SK-N-DZ (cell line): ENCODE measurements at places on chromosomes 16 and 17.

GRCh38 chr17:10622617-10623485 is 34.3 kb downstream of the MYH3 start:
- no peak for DNase-seq

DNA sequence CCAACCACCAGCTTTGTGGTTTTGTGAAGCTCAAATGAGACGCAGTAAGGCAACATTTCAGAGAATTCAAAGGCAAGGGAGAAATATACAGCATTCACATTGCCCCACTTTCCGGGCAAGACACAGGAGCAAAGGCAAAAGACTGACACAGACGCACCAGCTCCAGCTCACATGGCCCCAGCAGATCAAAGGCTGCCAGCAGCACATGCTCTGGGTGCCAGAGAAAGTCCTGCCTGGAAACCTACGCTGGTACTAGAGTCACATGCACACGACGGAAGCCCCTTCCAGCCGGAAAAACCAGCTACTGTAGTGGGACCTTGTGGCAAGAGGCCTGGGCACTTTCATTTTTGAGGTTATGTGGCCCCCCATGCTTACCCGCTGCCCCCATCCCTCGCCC is 50.1 kb downstream of the GTF3C1 start:
- DNase-seq: no peak

DNA sequence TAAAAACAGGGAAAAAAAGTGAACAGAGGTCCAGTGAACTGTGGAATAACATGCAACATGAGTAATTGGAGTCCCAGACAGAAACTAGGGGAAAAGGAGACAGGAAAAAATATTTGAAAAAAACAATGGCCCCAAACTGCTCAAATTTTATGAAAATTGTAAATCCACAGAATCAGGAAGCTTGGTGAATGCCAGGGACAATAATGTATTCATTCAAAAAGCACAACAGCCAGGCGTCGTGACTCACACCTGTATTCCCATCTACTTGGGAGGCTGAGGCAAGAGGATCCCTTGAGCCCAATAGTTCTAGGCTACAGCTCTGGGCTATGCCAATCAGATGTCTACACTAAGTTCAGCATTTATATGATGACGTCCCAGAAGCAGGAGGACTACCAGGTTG is 23.7 kb downstream of the NCOR1 start:
- no peak for DNase-seq

DNA sequence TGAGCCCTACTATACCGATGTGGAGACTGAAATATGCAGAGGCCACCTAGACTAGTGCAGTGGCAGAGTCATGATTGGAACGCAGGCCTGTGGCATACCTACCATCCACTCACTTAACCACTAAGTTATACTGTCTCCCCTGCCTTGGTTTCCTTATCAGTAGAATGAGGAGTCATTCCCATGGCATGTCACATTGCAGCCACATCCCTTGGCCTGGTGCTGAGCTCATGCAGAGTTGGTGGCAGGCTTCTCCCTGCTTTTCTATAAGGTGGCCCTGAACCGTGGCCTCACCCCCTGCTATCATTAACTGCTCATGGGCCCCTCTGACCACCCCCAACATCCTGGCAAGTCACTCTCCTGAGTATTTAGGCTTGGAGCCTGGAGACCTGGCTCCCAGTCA is 212.5 kb downstream of the KATNIP start:
- DNase-seq: no peak

- no peak for DNase-seq
Measured at GRCh38 chr17:36931697-36932382, 5.4 kb upstream of the LHX1 start.

- peak; percentile 32 for DNase-seq
Measured at GRCh38 chr16:70715055-70715858, 29.4 kb upstream of the MTSS2 start.

DNA sequence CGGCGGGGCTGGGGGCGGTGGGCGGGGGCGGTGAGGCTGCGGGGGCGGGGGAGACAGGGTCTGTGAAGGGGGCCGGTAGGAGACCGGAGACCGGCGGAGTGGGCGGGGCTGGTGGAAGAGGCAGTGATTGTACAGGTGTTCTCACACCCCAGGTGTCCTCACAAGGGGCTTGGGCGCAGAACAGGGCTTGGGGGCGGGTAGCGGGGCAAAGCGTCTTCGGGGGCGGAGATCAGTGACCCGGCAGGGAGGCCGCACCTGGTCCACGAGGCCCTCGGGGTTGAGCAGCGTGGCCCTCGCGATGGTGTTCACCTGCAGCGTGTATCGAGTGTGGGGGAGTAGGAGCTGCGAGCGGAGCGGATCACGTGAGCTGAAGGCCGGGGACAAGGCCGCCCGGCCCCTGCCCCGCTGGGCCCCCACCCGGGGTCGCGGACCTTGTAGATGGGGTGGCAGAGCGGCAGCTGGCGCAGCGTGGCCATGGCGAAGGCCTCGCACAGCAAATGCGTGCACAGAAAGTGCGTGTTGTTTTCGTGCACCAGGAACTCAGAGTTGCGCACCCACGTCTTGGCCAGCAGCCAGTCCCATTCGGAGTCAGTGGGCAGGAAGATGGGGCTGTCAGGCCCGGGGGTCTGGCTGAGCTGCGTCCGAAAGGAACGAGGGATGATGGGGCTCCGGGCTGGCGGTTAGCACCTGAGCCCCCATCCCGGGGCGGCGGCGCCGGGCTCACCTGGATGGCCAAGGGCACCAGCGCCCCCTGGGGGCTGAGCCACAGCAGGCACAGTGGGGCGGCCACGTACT is 8.5 kb downstream of the ALOXE3 start:
- peak; percentile 49 for DNase-seq

- DNase-seq: no peak
Measured at GRCh38 chr16:30005341-30006094, 5.3 kb downstream of the DOC2A start.

- DNase-seq: no peak
Measured at GRCh38 chr16:54280751-54281150, 5.8 kb downstream of the IRX3 start.

- no peak for DNase-seq
Measured at GRCh38 chr16:72590151-72590937, 418.4 kb upstream of the PMFBP1 start.

DNA sequence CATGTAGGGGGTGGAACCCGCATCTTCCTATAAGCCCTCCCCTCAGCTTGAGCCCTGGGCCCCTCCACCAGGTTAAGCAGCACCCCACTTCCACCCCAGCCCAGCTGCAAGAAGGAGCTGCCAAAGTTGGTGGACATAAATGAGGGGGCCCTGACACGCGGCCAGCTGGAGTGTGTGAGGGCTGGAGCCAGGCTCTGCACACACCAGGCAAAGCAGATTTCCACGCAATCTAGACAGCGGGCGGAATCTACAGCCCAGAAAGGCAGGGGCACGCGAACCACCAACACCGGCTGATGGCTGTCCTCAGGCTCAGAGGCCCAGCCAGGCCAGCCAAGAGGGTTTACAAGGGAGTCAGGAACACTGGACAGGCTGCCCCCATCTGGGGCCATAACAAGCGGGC is 171.2 kb downstream of the ZNF423 start:
- no peak for DNase-seq

DNA sequence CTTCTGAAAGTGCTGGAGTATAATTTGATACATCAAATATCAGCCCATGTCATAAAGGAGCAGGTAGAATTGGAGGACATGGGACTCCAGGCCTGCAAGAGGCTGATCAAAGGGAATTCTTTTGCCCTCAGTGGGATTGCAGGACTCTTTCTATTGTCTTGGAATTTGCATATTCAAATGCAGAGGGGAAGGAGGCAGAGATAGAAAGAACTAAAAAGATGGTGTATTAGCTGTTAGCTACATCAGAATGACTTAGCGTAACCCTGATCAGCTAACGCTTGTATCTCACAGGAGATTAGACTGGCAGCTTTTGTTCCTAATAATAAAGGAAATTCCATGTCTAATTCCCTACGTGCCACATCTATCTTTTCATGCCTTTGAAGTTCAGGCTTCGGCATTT is 1014.7 kb upstream of the RBFOX1 start:
- no peak for DNase-seq

DNA sequence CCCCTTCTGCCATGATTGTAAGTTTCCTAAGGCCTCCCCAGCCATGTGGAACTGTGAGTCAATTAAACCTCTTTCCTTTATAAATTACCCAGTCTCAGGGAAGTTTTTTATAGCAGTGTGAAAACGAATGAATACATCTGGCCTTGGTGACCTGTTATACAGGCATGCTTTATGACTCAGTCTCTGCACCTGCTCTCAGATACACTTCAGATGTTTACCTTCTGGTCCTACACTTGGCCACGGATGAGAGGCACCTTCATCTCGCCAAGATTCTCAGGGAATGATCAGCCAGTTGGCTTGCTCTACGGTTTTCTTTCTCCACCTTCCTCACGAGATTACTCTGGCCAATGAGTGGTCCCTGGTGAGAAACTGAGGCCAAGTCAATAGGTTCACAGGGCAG is 304.7 kb downstream of the CA10 start:
- no peak for DNase-seq

GRCh38 chr16:12185563-12185962 is 209.0 kb downstream of the SNX29 start:
- DNase-seq: no peak

DNA sequence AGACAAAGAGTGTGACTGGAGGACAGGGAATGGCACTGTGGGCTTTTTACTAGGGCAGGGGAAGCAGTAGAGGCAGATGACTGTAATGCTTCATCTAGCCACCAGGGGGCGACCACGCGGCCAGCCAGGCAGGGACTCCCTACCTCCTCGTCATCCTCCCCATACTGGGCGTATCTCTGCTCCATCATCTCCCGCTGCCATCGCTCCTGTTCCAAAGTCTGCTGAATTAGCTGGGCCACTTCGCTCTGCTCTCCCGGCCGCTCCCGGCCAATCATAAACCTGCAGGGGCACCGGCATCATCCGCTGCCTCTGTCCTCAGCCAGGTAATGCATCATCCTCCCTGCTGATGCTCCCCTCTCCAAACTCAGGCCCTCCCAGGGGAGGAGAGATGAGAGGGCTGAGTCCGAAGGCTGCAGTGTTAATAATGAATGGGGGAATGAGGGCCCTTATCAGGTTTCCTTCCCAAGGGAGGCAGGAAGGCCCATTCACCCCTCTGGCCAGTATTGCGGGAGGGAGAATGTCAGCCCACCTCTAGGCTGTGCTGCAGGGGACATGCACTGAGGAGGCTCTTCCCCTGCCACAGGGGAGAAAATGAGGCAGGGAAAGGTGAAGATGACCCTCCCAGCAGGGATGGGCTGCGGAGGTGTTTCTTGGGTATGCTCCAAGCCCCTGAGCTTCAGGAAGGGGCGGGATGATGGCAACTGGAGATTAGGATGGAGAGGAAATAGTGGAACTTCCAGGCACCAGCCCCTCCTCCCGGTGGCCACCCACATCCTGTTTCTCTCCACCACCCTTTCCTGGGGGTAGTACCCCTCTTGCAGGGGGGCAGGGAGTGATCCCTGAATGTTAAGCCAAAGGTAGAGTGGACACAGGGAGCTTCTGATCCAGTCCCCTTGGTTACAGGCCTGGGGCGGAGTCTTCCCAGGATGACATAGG is 10.3 kb upstream of the SAMD14 start:
- DNase-seq: peak; percentile 89

DNA sequence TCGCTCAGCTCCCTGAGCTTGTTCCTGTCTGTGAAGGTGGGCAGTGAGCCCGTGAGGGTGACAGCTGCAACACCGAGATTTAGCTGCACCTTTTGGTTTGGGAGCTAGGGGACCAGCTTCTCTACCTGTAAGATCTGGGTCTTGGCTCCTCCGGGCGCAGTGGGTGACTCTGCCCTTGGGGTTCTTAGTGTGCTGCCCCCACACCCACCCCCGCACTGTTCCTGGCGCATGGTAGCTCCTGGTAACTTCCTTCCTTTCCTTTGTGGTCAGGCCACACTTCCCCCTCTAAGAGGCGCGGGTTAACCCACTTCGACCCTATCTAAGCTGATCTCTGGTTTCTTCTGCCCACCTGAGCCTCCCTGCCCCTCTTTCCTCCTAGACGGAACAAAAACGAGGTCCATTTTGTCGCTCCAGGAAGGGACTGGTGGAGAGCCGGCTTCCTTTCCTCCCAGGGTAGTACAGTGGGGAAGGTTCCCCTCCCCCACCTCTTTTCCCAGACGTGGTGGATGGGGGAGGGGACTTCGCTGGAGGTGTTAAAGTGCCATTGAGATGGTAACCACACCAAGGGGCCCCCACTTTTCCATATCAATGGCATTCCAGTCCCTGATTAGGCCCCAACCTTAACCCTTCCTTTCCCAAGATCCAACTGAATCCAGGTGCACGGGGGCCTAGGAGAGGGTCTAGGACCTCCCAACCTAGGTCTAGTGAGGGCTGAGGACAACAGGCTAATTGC is 4.6 kb upstream of the CLDN9 start:
- DNase-seq: no peak

DNA sequence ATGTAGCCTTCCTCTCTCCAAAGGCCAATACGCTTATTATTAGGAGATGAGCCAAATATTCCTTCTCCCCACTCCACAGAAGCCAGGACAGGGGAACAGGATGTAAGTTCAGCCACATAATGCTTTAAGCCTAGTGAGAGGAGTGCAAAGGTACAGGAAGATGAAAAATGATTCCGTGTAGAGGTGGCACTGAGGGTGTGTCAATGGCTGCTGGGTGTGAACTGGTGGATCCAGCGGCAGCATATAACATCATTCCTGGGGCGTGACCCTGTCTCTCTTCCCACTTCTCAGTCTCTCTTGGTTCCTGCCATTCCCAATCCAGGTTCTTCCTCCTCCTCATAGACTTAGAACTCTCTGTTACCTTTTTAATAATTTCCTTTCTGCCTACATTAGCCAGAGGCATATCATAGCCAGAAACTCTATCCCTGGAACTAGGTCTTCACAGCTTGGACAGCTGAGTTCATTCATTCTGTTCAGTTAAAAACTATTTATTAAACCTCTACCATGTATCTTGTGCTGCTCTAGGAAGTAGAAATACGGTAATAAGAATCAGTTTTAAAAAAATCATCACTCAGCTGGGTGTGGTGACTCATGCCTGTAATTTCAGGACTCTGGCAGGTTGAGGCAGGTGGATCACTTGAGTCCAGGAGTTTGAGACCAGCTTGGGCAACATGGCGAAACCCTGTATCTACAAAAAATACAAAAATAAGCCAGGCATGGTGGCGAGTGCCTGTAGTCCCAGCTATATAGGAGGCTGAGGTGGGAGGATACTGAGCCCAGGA is 58.0 kb upstream of the FAM20A start:
- no peak for DNase-seq

DNA sequence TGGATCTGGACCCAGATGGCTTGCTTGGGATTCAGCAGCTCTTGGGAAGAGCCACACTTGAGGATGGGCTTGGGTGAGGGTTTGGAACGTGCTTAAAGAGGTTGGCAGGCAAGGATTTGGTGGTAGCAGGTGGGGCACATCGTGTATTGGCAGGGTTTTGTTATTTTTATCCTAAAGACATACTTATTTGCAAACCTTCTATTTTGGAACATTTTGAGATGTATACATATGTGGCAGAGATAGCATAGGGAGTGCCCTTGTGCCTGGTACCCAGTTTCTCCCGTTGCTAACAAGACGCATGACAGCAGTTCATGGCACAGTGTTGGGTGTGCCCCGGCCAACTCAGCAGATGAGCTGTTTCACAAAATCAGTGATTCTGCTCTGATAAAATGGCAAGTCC is 9.1 kb downstream of the BANP start:
- no peak for DNase-seq

DNA sequence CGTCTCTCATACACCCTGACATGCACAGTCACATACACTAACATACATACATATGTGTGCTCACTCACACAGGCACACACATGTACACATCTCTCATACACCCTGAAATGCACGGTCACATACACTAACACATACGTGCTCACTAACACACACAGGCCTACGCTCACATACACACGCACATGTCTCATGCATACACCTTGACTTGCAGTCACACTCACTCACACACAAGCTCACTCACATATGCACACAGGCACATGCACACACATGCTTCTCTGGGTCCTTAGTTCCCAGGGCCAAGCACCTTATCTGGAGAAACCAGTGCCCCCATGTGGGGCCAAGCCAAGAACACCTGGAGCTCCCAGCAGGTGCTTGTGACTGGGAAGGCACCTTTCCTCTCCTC is 240.3 kb downstream of the RBFOX3 start:
- no peak for DNase-seq
